Neural crest cell (in vitro differentiated cells): ENCODE measurements at places on chromosomes 2 and 18.

DNA sequence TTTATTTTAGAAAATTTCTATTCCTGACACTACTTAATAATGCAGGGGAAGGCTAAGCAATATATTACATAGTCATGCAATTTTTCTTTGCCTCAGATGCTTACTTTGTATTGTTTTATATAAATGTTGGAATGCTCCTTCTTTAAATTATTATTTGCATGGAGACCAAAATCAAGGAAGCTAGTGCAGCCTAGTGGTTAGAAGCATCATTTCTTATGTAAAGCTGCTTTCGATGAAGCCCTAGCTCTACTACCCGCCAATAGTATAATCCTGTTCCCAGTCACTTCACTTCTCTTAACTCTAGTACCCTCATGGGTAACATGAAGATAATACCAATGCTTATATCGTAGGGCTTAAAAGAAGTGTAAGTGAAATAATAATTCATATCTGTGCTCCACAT is 198.9 kb downstream of the LRATD1 start:
- DNase-seq = no peak

GRCh38 chr2:235191978-235192377 is 240.2 kb downstream of the SH3BP4 start:
- no peak for DNase-seq

DNA sequence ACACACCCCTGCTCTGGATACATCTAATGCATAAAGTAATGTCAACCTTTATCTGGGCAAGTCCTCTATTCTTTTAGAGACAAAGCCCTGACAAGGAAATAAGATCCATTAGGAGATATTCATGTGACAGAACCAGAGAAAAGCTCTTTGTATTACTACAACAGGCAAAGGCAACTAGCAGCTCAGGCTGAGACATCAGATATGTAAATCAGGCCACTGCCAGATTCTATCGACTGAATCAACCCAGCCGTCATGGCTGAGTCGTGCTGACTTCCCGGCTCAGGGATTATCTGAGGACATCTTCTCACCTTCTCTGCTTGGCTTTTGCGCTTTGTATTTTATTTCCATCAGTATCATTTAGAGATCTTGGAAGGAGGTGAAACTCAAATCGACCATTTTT is 294.5 kb downstream of the PLCL1 start:
- DNase-seq = peak; percentile 5

GRCh38 chr2:115542331-115542730 is 1099.9 kb downstream of the DPP10 start:
- no peak for DNase-seq

- DNase-seq = no peak
These were observed 153.7 kb downstream of the SOX11 start for GRCh38 chr2:5845798-5846330.

DNA sequence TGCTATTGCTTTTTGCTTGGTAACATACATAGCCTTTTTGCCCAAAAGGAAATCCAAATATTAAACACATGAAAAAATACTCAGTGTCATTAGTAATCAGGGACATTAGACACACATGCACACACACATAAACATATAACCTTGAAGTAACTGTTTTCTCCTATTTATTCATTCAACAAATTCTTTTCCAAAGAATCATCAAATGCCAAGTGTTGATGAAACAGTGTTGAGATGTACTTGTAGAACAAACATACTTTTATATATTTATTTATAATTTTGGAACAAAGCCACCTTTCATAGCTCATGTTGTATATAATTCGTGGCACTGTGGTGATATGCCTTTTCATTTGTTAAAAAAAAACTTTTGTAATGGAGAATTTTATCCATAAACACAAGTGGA is 81.0 kb downstream of the APLF start:
- DNase-seq = no peak

- DNase-seq = no peak
These were observed 1.1 kb upstream of the ASAP2 start for GRCh38 chr2:9205486-9205885.

DNA sequence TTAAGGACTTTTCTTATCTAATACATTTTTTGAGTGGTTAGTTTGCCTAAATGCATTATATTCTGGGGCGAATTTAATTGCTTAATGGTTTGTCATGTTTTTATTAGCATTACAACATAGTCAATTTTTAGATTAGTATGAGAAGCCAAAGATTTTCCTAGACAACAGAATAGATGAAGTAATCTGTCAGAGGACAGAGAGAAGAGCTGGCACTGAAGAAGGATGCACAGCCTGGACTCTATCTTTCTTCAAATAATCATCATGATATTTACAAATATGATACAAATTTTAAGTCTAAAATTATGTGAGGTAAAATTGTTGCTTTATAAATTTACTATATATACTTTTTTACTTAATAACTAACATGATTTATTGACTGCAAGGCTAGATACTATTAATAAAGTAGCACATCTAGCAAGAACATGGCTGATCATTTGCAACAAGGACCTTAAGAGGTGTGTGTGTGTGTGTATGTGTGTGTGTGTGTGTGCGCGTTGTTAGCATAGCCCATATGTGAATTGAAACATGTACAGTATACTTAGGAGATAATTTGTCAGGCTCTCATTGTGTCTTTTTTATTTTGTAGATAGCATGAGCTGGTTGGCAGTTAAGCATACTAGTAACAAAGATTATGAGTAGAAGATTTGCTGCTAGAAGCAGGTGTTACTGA is 752.2 kb downstream of the DCDC2C start:
- no peak for DNase-seq

GRCh38 chr2:211259831-211260476 is 703.6 kb downstream of the CPS1 start:
- no peak for DNase-seq

DNA sequence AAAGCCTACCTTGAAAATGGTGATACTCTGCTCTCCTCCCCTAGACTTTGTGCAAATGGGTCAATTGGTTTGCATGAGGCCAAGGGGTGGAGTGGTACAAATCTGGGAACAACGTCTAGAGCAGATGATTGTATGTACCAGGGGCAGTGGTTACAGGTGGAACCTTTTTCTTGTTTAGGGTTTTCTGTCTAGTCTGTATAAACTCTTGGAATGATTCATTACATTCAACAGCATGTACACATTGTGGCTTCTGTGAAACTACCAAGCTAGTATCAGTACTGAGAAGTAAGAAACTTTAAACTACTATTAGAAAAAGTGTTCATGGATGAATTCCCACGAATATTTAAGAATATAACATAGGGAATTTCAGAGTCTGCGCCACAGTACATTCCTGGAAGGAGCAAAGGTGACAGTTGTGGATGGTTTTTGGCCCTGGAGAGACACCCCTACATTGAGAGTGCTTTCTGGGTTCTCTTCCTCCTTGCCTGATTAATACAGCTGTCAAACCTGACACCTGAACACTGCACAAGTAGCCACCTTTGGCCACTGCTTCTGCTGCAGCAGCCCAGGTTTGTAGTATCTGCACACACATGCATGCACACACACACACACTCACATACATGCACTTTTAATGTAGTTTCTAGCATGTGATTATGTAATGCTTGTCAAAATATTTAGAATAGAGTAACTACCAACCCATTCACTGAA is 30.0 kb downstream of the CFAP221 start:
- no peak for DNase-seq

GRCh38 chr2:156005531-156005930 is 327.0 kb downstream of the NR4A2 start:
- DNase-seq = no peak

DNA sequence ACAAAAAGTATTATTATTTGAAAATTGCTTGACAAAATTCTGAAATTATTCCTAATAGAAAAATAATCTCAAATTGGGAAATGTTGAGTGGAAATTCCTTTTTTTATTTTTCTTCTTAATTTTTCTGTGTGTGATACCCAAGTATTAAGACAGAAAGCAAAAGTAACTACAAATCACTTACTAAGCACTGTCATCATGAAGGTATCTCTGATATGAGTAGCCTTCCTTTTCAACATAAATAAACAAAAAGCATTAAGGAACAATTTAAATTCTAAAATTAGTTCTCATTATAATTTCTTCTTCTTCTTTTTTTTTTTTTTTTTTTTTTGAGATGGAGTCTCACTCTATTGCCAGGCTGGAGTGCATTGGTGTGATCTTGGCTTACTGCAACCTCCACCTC is 174.2 kb upstream of the RBMS1 start:
- DNase-seq = no peak

GRCh38 chr2:150388289-150388625 is 99.2 kb downstream of the RND3 start:
- DNase-seq = no peak

GRCh38 chr2:80351231-80351630 is 46.7 kb upstream of the LRRTM1 start:
- no peak for DNase-seq

- no peak for DNase-seq
These were observed 62.3 kb downstream of the PTPRM start for GRCh38 chr18:7629416-7629815.

DNA sequence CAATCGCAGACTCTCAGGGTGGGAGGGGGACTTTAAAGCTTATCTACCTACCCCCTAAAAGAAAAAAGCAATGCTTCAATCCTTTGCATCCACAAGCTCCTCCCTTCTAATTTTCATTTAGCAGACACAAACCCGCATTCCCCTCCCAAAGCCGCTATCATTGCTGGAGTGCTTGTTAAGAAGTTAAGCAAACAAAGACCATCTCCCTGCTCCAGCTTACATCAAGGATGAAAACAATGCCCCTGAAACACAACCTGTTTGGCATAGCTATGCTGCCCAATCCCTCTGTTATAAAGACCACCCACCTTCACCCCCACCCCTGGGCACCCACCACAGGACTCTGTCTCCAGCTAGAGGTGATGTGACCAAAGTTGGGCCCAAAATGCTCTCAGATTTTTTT is 33.0 kb downstream of the REEP1 start:
- no peak for DNase-seq

GRCh38 chr2:98412751-98413458 is 31.8 kb upstream of the INPP4A start:
- peak; percentile 61 for DNase-seq

DNA sequence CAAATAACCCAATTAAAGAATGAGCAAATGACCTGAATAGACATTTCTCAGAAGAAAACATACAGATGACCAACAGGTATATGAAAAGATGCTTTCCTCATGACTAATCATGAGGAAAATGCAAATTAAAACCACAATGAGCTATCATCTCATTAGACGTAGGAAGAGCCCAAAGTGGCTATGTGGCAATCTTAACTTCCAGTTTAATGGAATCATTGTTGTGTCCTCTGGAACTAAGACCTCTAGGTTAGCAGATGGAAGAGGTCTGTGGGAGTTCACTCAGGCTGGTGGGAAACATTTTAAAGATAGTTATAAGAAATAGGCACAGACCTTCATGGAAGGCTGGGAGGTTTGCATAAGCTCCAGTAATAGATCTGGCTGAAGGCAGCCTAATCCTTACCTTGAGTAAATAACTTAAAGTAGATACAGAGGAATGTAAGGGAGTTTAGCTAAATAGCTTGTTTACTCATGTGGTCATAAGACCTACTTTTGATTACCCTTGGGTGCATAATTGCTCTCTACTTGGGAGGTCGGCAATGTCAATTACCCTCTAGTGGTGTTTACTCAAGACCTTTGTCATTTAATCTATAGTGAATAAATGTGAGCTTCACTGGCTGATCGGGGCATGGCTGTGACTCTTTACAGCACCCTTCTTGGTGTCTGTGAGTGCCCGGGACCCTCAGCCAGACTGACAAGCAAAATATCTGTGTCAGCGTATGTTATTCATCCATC is 119.0 kb downstream of the GULP1 start:
- DNase-seq = no peak

GRCh38 chr2:209230560-209230959 is 193.3 kb upstream of the MAP2 start:
- DNase-seq = no peak

GRCh38 chr2:28348149-28348567 is 44.5 kb upstream of the FOSL2 start:
- DNase-seq = no peak

- no peak for DNase-seq
These were observed 229.4 kb downstream of the THSD7B start for GRCh38 chr2:136994793-136995192.

GRCh38 chr2:189866296-189866695 is 82.0 kb downstream of the PMS1 start:
- DNase-seq = no peak

DNA sequence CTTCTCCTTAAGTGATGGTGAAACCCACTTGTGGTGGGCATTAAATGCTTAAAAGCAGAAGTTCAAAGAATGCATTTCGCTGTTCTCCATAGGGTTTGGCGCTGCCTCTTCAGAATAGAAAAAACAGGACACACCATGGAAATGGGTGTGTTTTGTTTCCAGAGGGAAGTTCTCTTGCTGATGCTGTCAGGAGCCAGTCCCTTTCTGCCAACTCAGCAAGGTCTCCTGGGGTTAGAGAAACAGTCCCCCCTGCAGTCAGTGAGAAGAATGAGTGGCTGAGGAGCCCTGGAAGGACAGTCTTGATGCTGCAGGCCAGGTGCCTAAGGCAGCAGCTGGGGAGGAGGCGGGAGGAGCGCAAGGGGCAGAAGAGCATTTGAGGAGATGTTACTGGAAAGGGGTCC is 37.8 kb upstream of the ASAP2 start:
- DNase-seq = no peak

GRCh38 chr2:82893190-82893589 is 1565.9 kb downstream of the SUCLG1 start:
- no peak for DNase-seq

DNA sequence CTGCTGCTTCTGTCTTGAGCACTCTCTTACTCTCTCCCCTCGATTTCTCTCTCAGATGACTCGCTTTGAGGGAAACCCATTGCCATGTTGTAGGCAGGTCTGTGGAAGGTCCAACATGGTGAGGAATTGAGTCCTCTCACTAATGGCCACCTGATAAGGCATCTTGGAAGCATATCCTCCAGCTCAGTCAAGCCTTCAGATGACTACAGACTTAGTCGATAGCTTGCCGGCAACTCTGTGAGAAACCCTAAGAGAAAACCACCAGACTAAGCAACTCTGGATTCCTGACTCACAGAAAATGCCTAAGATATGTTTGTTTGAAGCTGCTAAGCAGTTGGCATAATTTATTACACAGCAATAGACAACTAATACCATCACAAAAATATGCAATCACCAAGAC is 51.2 kb downstream of the WDR75 start:
- DNase-seq = no peak

DNA sequence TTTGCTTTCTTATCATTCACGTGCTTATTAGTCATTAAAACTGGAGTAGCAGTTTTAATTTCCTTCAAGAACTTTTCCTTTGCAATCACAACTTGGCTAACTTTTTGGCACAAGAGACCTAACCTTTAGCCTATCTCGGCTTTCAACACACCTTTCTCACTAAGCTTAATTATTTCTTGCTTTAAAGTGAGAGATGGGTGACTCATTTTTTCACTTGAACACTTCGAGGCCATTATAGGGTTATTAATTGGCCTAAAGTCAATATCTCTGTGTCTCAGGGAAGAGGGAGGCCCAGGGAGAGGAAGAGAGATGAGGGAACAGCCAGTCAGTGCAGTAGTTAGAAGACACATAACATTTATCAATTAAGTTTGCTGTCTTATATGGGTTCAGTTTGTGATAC is 289.8 kb downstream of the RBM43 start:
- no peak for DNase-seq
